ENCODE measurements at places on chromosomes 6 and 20. TPM values are rescaled to one million over a fixed set of nuclear protein-coding genes. Genes with fewer than 3 reads are reported as not detected.

GGTLC1 gene
- not detected for total RNA-seq

C6orf163 gene
- total RNA-seq: 0.56 TPM

OSER1 gene
- total RNA-seq: 36.1 TPM

OR2H2 gene
- total RNA-seq: not detected

TMEM170B gene
- 5.6 TPM for total RNA-seq

HINT3 gene
- 16.5 TPM for total RNA-seq

CALHM6 gene
- total RNA-seq: 0.32 TPM

LPA gene
- not detected for total RNA-seq

OR2H1 gene
- total RNA-seq: not detected

FAM209B gene
- not detected for total RNA-seq

BPIFB1 gene
- not detected for total RNA-seq

GSTA3 gene
- not detected for total RNA-seq

HRH3 gene
- total RNA-seq: not detected

COQ3 gene
- total RNA-seq: 5.8 TPM

GNAS-AS1 gene
- total RNA-seq: 0.11 TPM

HLA-DRB5 gene
- total RNA-seq: not detected

KHDRBS2 gene
- total RNA-seq: not detected

OTOR gene
- not detected for total RNA-seq

ULBP2 gene
- total RNA-seq: 5.8 TPM

PTCHD4 gene
- 3.3 TPM for total RNA-seq

NFATC2 gene
- total RNA-seq: 1.7 TPM

DEFB124 gene
- total RNA-seq: not detected

TFAP2C gene
- total RNA-seq: not detected

FAM83D gene
- total RNA-seq: 57.1 TPM

XKR7 gene
- not detected for total RNA-seq

TFAP2D gene
- not detected for total RNA-seq

CLIC5 gene
- total RNA-seq: 0.07 TPM

Measured in pulmonary artery endothelial cell (primary cell).